Fibroblast of villous mesenchyme (primary cell): ENCODE measurements at places on chromosomes 7 and 10. TPM values are rescaled to one million over a fixed set of nuclear protein-coding genes. Genes with fewer than 3 reads are reported as not detected.

The CALML3 gene
- not detected in 2 replicates for total RNA-seq

DNA sequence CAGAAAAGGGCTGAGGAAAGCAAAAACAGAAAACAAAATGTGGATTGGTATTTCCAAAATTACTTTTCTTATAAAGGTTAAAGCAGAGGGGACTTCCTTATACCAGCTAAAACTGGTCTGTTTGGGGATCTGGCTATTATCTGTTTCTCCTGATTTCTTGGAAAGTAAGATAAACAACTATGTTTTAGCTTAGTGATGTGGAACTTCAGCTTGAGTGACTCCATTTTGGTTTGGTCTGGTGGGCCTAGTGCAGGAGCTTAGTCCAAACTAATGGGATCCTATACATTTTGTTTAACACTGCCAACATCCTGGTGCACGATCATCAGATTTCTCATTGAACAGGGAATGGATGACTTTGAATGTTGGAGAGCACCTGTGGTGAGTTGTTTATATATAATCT, 283.5 kb downstream of the ADK start:
- no peak for DNase-seq

GRCh38 chr10:71648254-71648932, 71.2 kb downstream of the C10orf105 start:
- no peak for DNase-seq

The EPDR1 gene
- 11.0 and 28.1 TPM in 2 replicates for total RNA-seq

The MRC1 gene
- total RNA-seq, result under 0.01 TPM in 1 of 2 replicates, not detected in the other

The PODXL gene
- 5.8 and 17.3 TPM in 2 replicates for total RNA-seq

DNA sequence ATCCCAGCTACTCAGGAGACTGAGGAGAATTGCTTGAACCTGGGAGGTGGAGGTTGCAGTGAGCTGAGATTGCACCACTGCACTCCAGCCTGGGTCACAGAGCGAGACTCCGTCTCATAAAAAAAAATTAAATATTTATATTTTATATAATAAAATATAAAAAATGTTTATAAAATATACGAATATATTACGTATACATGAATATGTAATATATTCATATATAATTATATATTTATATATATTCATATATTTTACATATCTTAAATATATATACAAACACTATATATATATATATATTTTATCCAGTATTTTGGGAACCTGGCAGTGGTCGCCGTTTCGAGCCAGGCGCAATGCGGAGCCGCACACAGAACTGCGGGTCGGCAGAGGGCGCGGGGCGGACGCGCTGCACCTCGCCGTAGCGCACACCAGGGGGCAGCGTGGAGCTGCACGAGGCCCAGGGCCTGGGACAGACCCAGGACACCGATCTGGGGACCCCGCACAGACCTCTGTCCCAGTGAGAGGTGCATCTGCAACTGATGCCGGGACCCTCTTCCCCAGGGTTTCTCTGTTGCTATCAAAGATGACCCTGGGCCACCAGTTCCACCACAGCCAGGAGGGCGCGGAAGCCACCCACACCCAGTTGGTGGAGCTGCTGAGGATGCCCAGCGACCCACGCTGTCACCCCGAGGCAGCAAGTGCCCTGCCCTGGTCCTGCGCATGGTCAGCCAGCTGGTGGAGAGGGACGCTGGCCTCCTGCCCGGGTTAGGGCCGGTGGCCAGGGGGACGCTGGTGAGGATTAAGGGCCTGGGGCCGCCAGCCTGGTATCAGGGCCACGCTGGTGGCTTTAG, 22.7 kb downstream of the AP5Z1 start:
- DNase-seq, result peak; percentile 28

The IFIT3 gene
- total RNA-seq, result 61.8 and 90.2 TPM in 2 replicates

- peak; percentile 100 for DNase-seq
These were observed 94.6 kb downstream of the CUX1 start for GRCh38 chr7:101911800-101912715.

The GNGT1 gene
- total RNA-seq, result not detected in 2 replicates

- DNase-seq, result no peak
These were observed 14.8 kb upstream of the PRKAG2 start for GRCh38 chr7:151891753-151892152.

The C10orf143 gene
- total RNA-seq, result under 0.01 and 1.3 TPM in 2 replicates

The CRTAC1 gene
- not detected in 2 replicates for total RNA-seq

GRCh38 chr7:71221549-71221948, 89.6 kb downstream of the GALNT17 start:
- DNase-seq, result no peak

The CYP3A7 gene
- total RNA-seq, result not detected in 2 replicates

The NRP1 gene
- 197 and 222 TPM in 2 replicates for total RNA-seq

The FZD8 gene
- 8.7 and 11.2 TPM in 2 replicates for total RNA-seq

DNA sequence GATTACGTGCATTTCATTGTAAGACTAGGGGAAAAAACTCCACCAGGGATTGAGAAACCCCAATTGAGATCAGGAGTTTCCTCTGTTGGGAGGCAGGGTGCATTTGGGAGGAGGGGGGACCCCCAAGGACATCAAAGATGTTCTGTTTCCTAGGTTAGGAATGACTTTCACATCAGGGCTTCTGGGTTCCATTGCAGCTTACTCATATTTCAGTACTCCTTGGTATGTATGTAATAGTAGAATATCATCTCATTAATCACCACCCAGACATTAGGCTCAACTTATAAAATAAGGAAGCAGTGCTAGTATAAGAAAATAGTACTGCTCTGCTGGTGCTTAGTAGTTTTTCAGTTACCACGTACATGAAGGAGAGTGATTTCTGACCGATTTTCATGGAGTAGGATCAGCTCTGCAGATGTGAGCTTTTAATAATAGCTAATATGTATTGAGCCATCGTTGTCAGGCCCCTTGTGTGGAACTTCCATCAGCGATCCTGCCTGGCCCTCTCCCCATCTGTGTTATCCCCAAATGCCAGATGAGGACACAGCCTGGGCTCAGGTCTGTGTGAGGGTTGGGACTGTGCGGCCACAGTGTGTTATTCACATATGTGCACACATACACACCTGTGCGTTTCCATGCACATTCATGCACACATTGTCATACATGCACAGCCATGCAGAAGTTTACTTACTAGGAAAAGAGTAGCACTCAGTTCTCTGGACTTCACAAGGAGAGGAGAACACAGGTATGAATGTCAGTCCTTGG, 23.5 kb downstream of the UPP1 start:
- DNase-seq, result no peak

DNA sequence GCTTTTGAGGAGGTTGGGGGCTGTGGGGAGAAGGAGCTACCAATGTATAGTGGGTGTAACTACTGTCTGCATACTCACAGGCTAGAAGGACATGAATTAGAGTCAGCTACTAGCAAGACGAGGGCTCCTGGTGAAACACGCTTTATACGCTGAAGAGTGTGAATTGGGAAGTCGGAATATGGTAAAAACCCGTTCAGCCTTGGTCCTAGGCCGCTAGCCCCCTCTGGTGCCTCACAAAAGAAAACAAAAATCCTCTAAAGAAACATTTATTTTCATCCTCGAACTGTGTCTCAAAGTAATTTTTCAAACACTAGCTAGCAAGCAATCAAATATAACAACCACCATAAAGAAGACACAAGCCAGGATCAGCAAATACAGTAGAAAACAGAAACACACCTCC, 338.1 kb upstream of the SEMA3C start:
- peak; percentile 56 for DNase-seq

DNA sequence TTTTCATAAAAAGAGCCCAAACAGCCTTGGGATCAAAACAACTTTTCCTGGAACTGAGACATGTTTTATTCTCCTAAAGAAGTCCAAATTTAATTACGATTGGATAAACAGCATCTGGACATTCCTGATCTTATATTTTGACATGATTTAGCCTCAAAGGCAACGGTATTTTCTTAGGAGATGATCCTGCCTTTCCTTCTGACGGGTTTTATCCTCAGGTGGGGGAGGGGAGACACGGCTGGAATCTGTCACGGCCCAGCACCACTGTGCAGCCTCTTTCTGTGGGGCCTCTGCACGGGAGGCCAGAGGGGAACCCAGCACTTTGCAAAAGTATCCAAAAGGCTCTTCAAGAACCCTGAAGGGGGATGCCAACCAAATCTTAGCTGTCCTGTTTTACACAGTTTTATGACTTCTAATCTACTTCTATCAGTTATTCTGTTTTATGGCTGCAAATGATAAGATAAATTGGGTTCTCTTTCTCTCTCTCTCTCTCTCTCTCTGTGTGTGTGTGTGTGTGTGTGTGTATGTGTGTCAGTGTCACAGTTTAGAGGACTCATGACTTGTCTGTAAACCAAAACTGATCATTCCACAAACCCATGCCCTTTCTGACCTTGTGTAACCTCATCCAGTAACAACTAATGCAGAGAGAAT, 321.1 kb upstream of the NPVF start:
- peak; percentile 1 for DNase-seq

- DNase-seq, result peak; percentile 79
These were observed 4.0 kb upstream of the SH3PXD2A start for GRCh38 chr10:103859161-103860086.

The CACNA2D1 gene
- 63.5 and 63.8 TPM in 2 replicates for total RNA-seq

DNA sequence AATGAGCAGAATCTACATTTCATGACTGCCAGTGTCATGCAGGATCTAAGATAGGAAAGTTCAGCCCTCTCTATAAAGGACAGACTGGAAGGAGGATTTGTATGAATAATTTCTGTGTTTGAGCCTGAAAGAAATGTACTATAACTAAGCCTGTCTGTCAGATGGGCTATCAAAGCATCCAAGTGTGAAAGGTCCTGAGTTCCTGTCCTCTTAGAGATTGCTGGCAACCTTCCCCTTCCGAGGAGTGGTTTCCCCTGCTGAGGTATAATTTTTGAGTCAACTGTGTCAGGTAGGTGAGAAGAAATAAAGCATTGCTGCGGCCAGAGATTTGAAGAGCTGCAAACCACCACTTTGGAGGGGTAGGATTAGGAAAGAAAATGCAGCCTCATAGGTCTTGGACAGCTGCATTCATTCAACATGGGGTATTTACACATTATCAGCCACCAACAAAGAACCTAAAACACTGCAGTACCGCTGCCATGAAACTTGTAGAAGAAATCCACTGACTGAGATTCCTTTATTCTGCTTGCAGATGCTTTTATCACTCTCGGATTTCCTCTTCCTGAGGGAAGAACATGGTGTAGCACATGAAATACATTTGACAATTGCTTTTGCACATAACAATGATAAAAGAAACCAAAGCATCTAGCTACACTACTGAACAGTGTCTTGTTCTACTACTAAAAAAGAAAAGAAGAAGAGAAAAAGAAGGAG, 189.1 kb downstream of the DGKI start:
- no peak for DNase-seq
